ENCODE measurements at places on chromosomes 11 and 22. TPM values are rescaled to one million over a fixed set of nuclear protein-coding genes. Genes with fewer than 3 reads are reported as not detected.

DNA sequence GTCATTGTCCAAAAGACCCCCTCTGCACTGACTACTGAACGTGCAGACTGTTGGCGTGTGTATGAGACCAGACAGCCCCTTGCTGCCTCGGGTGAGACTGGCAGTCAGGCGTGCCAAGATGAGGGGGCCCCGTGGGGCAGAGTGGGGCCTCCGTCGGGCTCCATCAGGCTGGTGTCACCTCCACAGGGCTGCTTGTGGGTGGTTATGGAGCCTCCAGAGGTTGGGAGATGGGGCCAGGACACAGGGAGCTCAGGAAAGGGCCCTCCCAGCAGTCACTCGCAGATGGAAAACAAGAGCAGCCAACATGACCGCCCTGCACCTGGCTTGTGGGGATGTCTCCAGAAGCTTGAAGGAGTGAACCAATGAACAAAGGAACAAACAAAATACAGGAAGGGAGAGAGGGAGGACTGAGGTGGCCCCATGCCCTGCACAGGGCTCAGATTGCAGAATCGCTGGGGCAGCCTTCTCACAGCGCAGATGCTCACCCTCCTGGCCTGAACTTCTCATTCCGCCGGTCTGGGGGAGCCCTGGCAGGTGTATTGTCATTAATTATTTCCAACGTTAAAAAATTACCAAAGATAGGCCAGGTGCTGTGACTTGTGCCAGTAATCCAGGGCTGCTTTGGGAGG is 5.5 kb upstream of the PHLDA2 start:
- no peak for DNase-seq
- no peak overlapping the region for H3K4me3 ChIP-seq
- H3K4me1 ChIP-seq = peaks cover 27% of the 10 kb centered on the region

GRCh38 chr11:9473408-9473807 is 12.6 kb downstream of the ZNF143 start:
- peaks cover 21% of the 10 kb centered on the region for H3K36me3 ChIP-seq
- no peak overlapping the region for H3K4me3 ChIP-seq
- H3K27me3 ChIP-seq = no peaks in the 10 kb centered on the region
- no peak overlapping the region for H3K27ac ChIP-seq
- H3K4me1 ChIP-seq = no peaks in the 10 kb centered on the region
- no peak for DNase-seq

DNA sequence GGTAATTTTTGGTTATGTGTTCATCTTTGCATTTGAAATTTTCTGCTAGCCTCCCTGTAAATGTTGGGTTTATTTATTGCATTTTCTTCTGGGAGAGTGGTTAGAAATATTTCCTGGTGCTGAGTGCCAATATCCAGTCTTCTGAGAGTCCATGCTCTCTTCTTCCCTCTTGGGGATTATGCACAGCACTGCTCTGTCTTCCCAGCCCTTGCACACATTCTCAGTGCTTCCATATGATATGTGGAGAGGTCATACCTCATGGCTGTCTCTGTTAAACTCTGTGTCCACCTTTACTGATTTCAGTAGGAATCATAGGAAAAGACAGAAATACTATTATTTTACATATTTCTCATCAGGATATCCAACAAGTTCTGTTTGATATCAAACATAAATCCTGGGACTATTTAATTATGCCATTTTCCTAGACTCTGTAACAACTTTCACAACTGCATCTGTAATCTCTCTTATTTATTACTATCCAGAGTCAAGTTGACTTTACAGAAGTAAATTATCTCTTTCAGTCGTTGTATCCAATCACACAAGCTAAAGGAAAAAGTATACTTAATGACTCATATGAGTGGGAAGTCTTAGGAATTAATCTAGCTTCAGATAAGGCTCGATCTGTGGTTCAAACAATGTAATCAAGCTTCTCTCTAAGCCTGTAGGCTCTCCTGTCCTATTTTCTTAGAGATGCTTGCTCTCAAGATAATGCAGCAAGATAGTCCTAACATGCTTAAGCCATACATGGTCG is 2.7 kb upstream of the NXPE1 start:
- H3K4me3 ChIP-seq = no peak overlapping the region
- DNase-seq = no peak
- H3K27ac ChIP-seq = no peak overlapping the region
- H3K4me1 ChIP-seq = no peaks in the 10 kb centered on the region

DNA sequence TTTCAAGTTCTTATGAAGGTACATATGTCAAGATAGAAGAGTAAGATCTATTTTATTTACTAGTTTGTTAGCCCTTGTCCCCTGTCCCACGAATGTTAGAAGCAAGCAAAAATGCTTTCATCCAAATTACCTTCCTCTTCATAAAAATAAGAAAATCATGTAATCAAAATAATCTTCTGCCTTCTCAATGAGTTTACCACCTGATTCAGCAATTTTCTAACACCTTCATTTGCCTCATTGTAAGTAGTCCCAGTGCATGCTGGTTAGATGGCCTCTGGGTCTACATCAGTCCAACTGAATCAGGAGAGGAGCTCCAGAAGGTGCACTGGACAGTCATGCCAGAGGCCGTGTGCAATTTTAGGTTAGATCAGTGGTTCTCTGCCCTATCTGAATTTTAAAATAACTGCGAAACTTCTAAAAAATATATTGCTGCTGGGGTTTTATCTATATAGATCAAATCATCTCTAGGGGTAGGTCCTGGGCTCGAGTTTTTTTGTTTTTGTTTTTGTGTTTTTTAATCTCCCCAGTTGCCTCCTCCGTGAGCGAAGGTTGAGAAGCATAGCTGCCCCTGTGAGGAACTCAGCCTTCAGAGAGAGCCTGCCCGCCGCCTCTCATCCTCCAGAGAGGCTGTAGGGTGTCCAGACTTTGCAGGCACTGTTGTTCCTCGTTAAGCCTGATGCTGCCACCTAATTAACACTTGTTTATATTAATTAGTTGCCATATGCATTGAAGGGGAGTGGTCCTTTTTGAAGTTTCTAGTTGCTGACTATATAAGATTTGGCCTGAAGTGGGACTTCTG is 32.2 kb downstream of the C22orf31 start:
- no peaks in the 10 kb centered on the region for H3K36me3 ChIP-seq
- no peak for DNase-seq
- peak overlapping the region; percentile 81 for H3K27ac ChIP-seq
- no peak overlapping the region for H3K4me3 ChIP-seq

DNA sequence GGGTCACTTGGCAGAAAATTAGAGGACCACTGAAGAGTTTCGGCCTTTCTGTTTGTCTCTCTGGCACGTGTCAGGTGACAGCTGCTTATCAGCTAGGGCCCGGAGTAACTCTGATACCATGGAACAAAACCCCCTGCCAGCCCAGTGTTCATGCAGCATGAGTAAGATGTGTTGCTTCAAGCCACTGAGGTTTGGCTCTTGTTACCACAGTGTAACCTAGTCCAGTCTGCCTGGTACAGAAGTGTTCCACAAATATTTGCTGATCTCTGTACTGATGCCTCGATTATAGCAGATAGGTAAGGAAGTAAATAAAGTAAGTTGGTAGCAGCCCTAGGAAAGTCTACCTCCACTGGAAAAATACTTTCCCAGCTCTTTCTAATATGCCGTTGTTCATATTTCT is 20.5 kb upstream of the ETS1 start:
- DNase-seq = no peak
- H3K27ac ChIP-seq = no peak overlapping the region
- no peak overlapping the region for H3K4me3 ChIP-seq
- H3K27me3 ChIP-seq = no peaks in the 10 kb centered on the region
- H3K4me1 ChIP-seq = peaks cover 7% of the 10 kb centered on the region
- no peaks in the 10 kb centered on the region for H3K36me3 ChIP-seq

DNA sequence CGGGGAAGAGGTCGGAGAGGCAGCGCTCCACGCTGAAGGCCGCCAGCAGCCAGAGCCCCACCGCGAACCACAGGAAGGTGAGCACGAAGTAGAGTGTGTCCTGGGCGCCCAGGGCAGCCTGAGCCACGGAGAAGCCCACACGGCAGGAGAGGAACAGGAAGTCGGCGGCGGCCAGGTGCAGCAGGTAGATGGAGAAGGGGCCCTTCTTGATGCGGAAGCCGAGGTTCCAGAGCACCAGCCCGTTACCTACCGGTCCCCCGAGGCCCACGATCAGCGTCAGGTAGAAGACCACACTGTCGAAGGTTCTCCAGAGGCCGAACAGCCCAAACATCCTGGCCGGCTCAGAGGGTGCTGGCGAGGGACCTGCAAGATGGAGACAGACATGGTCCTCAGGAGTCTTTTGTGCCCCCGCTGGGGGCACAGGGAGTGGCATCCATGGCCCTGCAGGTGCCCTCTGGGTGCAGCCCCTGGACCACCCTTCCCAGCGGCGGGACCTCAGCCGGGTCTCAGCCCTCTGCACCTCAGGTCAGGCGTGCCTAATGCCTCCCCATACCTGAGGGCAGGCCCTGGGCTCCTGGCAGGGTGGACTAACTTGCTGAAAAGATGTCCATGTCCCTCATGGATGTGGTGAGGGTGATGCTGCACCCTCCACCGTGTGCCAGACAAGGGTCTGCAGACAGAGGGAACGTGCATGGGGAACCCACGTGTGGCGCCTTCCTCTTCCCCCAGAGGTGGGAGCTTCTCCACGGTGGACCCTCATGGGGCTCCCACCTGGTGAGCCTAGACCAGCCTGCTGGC is at the start of gene MRGPRG:
TSS of gene MRGPRG (minus strand) at position 331 of the 798 bp plus-strand sequence. CDS start at position 331, 0 bp downstream.
- H3K27me3 ChIP-seq = no peaks in the 10 kb centered on the region
- H3K4me3 ChIP-seq = no peak within 1 kb of the TSS
- H3K27ac ChIP-seq = no peak within 1 kb of the TSS
- H3K36me3 ChIP-seq = no peaks in the 10 kb centered on the region

- no peak for DNase-seq
- H3K36me3 ChIP-seq = no peaks in the 10 kb centered on the region
- no peaks in the 10 kb centered on the region for H3K27me3 ChIP-seq
Observed at GRCh38 chr11:43738600-43739409, 58.3 kb downstream of the HSD17B12 start.

GRCh38 chr11:97703851-97704250 is 1314.0 kb downstream of the JRKL start:
- no peak for DNase-seq
- H3K36me3 ChIP-seq = no peaks in the 10 kb centered on the region
- no peaks in the 10 kb centered on the region for H3K4me1 ChIP-seq
- H3K27me3 ChIP-seq = no peaks in the 10 kb centered on the region
- no peak overlapping the region for H3K4me3 ChIP-seq
- H3K27ac ChIP-seq = no peak overlapping the region

DNA sequence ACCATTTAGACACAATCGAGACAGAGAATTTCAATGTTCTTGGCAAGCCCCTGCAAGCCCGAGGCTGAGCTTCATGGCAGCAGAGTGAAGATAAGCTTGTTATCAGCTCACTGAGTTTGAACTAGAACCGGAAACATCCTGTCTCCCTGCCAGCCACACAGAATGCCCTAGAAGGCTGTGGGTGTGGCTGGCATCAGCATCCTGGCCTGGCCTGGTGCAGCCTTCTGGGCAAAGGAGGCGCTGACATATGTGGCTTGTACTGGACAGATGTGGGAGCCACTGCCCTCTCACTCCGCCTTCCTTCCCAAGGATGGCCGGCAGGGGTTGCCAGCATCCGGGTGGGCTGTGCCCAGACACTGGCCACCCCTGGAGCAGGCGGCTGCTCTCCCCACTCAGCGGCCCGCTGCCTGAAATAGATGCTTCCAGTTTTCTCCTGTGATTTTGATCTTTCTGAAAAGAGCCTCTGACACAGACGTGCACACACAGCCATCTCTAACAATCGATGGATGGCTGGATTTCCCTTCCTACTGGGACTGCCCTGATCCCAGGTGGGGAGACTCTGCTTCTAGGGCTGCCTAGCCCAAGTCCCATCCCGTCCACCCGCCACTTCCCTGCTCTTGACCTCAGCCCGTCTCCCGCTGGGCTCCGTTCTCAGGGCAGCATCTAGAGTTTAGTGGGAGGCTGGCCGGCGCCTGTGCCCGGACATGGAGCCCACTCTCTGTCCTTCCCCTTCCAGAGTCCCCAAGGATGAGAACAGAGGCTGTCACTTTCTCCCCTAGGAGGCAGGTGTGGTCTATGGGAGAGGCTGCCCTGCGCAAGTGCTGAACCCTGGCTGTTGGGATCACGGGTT is 149.7 kb downstream of the CTTN start:
- no peaks in the 10 kb centered on the region for H3K27me3 ChIP-seq
- DNase-seq = no peak
- H3K4me3 ChIP-seq = no peak overlapping the region
- H3K27ac ChIP-seq = no peak overlapping the region
- H3K4me1 ChIP-seq = no peaks in the 10 kb centered on the region
- no peaks in the 10 kb centered on the region for H3K36me3 ChIP-seq

GRCh38 chr11:21465920-21466319 is 727.0 kb upstream of the ANO5 start:
- H3K4me3 ChIP-seq = no peak overlapping the region
- no peaks in the 10 kb centered on the region for H3K4me1 ChIP-seq
- no peaks in the 10 kb centered on the region for H3K27me3 ChIP-seq
- no peaks in the 10 kb centered on the region for H3K36me3 ChIP-seq

DNA sequence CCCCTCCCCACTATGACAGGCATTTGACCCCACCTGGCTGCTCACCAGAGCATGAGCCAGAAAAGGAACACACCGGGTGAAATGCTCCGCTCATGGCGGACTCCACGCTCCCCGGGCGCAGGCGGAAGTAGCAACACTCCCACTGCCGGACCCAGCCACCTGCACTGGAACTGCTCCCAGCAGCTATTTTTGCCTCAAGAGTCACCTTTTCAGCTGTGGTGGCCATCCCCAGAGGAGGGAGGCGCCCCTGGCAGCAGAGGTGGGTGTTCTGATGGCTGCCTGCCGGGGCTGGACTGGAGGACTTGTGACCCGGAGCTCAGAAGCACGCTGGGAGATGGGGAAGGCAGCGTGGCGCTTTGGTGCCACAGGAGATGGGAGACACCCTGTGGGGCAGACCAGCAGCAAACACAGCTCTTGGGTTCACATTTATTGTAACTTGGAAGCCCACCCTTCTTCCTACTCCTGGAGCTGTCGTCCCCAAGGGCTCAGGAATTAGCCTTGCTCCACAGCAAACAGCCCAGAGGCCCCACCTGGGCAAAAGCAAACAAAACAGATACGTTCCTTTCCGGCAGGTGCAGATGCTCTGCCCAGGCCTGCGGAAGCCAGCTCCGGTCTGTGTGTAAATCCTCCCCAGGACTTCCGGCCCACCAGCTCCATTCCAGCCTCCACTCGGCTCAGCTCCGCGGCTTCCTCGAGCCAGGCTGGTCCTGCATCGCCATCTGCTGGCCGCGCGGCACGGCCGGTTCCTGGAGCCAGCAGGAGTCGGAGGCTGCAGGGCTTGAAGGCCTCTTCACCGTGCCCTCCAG is 3.7 kb downstream of the RPS19BP1 start:
- peaks cover 13% of the 10 kb centered on the region for H3K36me3 ChIP-seq
- H3K4me1 ChIP-seq = peaks cover 35% of the 10 kb centered on the region
- no peaks in the 10 kb centered on the region for H3K27me3 ChIP-seq
- DNase-seq = peak; percentile 59
- H3K27ac ChIP-seq = peak overlapping the region; percentile 17

SLC22A8 gene
- total RNA-seq = not detected

TCP11L1 gene
- 62.7 TPM for total RNA-seq

OR56B4 gene
- total RNA-seq = not detected

PRAME gene
- not detected for total RNA-seq

STX3 gene
- 32.2 TPM for total RNA-seq

GDPD4 gene
- not detected for total RNA-seq

TM7SF2 gene
- 49.0 TPM for total RNA-seq

P2RY6 gene
- 13.4 TPM for total RNA-seq

SELENOM gene
- 453 TPM for total RNA-seq

KDM4E gene
- total RNA-seq = not detected

FAM111A gene
- 35.6 TPM for total RNA-seq

MRGPRF gene
- 171 TPM for total RNA-seq

PCSK7 gene
- total RNA-seq = 90.2 TPM

PTPRCAP gene
- 4.0 TPM for total RNA-seq

ASRGL1 gene
- 39.7 TPM for total RNA-seq

Data from thoracic aorta (tissue), 2 donors.